ENCODE measurements at places on chromosomes 5 and 9.

- no peak for DNase-seq
Measured at GRCh38 chr5:112570708-112571444, 151.8 kb upstream of the EPB41L4A start.

GRCh38 chr5:11319836-11320580, 559.0 kb upstream of the DAP start:
- DNase-seq = no peak

GRCh38 chr9:116153765-116154333, at the start of gene PAPPA:
PAPPA (plus strand) TSS chr9:116153791; CDS start chr9:116154173, 382 bp downstream.
- no peak for DNase-seq

DNA sequence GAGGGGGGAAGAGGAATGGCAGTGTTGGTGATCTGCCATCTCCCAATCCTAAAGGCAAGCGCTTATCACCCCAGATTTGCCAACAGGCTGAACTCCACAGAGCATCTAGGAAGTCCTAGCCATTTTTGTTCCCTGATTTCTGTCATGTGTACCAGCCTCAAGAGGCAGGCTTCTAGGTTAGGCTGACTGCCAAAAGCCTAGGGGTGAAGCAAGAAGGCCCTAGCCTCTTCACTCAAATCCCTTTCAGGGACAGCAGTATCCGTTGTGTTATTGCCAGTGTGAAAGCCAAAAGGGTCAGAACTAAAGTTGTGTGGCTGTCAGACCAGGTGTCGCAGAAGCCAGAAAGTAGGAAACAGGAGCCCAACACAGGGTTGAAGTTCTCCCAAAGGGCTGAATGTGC, 14.7 kb downstream of the IGIP start:
- DNase-seq = no peak

DNA sequence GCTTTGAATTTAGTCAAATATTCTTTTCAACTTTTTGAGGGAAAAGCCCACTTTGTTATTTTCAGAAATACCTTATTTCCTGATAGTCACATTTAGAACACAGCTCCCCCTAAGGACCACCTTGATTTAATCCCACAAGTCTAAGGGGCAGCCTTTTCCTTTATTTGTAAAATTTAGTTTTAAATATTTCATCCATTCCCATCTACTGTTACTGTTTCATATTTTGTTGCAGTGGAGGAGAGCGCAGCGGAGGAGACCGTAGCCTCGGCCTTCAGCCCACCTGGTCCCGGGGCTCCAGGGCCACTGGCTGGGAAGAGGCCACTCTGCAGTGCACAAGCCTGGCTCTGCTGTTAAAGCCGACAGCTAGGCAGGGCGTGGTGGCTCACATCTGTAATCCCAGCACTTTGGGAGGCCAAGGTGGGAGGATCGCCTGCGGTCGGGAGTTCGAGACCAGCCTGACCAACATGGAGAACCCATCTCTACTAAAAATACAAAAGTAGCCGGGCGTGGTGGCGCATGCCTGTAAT, 19.6 kb downstream of the LPCAT1 start:
- no peak for DNase-seq

DNA sequence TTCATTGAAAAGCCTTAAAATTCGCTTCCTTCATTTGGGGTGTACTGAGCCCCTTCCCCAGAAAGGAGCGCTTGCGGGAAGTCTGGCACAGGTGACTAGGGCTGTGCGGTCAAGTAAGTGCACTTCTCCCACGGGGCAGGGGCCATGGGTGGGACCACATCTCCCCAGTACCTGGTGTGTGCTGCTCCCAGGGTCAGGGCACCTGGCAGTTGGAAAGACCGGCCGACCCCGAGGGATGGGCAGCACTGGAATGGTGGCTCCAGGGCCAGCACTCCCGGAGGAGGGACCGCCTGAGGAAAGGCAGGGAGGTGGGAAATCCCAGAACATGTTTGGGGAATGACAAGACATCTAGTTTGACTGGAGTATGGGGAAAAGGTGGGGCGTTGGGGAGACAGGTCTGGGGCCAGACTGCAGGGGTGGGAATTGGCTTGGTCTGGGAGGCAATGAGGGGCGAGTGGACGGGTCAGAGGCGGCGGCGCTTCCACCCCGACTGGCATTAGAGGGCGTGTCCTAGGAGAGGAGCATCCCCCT, 727 bp upstream of the GLIPR2 start:
- no peak for DNase-seq

DNA sequence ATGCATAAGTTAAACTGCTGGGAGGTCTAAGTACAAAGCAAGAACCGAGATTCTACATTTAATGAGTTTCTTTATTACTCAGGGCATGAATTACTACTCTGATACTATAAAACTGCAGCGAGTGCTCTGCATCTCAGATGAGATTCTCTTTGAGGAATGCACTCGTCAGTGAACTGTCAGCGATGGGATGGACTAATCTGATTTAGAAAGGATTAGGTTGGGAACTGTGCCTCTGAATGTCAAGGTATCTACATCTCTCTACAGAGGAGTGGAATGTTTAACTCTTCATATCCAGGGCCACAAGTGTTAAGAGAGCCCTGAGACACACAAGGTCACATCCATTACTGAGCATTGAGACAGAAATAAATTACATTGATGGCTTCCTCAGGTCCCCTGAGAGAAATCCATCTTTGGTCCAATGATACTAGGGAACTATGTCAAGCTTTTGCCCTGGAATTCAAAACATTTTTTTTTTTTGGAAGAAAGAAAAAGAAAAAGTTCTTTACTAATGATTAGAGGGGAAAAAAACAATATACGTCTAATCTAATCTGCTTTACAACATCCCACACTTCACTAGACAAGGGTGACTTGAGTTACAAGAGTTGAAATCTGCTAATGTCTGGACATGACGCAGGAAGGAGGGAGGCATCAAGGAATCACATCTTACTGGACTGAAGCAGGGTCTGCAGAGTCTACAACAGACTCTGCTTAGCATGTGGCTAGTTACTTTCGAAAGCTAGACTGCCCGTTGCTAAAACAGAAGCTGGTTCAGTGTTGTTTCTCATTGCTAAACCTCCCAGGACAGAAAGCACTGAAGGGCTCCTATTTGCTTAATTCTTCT, 270.0 kb upstream of the TLE4 start:
- peak; percentile 39 for DNase-seq

- DNase-seq = no peak
Measured at GRCh38 chr9:129442803-129443511, 177.9 kb downstream of the C9orf50 start.

GRCh38 chr9:18474783-18475182, 830 bp downstream of the ADAMTSL1 start:
- DNase-seq = no peak

- DNase-seq = no peak
Measured at GRCh38 chr5:16685069-16685468, 68.3 kb upstream of the RETREG1 start.

- no peak for DNase-seq
Measured at GRCh38 chr9:91783876-91784672, 166.0 kb downstream of the ROR2 start.

DNA sequence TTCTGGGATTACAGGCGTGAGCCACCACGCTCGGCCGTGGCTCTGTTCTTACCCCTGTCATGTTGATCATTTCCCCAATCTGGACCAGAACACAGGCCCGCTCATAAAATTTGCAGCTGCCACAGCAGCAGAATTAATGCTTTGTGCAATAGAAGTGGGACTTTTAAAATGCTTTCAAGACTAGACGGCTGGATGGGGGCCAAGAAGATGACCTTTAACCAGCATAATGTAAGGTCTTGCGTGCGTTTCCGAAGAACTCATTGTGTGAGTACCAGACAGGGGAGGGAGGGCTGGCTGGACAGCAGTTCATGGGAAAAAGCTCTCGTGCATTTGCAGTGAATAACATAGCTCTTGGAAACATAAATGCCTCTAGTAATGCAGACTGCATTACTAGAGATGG, 3.5 kb upstream of the WDR38 start:
- DNase-seq = peak; percentile 30

DNA sequence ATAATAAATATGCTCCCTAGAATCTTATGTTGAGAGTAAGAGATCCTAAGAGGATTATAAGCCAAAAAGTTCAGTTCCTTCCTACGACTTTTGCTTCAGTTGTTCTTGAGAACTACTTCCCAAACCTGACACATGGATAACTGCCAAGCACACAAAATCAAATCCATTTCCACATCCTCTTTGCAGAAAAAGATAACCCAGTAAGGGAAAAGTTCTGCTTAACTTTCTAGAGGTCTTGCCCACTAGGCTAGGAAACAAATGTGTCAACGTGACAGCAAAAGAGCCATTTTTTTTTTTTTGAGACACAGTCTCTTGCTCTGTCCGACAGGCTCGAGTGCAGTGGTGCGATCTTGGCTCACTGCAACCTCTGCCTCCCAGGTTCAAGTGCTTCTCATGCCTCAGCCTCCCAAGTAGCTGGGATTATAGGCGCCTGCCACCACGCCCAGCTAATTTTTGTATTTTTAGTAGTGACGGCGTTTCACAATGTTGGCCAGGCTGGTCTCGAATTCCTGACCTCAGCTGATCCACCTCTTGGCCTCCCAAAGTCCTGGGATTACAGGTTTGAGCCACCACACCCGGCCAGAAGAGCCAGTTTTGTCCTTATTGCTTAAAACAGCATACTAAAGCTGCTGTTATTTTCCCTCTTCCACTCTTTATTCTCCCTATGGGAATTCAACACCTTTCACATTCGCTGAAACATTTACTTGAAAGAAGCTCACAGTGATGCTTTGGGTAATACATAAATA, 24.2 kb downstream of the CSNK1A1 start:
- DNase-seq = no peak

DNA sequence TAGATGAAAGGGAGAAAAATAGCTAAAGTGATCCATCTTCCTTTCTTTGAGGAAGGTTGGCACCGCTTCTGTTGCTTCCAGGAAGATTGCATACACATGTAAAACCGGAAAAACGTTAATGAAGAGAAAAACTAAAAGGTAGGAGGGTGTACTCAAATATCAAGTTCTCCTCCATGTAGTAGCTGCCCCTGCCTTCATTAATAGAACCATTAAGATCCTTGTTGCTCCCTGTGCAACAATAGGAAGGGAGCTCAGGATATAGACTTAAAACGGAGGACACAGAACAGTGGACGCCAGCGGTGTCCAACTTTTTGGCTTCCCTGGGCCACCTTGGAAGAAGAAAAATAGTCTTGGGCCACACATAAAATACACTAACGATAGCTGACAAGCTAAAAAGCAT, 118.9 kb downstream of the TMEM174 start:
- DNase-seq = no peak

GRCh38 chr5:116861097-116861496, 286.5 kb upstream of the SEMA6A start:
- DNase-seq = no peak

- DNase-seq = no peak
Measured at GRCh38 chr9:119533504-119533903, 164.3 kb upstream of the BRINP1 start.

GRCh38 chr5:37557734-37558293, 178.7 kb downstream of the WDR70 start:
- no peak for DNase-seq

- DNase-seq = no peak
Measured at GRCh38 chr9:37719526-37719925, 34.1 kb upstream of the TRMT10B start.

DNA sequence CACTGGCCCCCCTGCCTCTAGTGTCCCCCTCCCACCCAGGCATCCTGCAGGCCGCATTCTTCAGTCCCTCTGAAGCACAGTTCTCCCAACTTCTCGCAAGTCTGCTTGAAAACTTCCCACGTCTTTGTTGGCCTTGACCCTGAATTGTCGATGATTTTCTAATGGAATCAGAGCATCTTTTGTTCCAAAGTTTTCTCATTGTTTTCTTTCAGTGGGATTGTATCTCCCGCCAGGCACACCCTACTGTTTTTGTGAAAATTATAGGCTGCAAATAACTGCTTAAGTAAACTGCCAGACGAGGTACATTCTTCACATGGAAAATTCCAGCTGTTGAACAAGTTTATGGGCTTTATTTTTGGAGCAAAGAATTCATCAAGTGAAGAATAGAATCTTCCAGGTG, 122.6 kb upstream of the SLC25A48 start:
- no peak for DNase-seq

DNA sequence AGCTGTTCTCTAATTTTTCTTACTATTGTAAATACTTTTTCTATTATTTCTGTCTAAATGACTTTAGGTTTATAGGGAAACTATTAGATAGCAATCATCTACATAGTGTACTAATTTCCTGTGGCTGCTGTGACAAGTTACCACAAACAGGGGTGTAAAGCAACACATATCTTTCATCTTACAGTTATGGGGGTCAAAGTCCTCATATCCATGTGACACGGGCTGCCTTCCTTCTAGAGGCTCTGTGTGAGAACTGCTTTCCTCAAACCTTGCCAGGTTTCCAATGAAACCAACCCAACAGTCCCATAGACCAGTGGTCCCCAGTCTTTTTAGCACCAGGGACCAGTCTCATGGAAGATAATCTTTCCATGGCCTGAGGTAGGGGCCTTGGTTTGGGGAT, 189.1 kb downstream of the ROR2 start:
- no peak for DNase-seq

DNA sequence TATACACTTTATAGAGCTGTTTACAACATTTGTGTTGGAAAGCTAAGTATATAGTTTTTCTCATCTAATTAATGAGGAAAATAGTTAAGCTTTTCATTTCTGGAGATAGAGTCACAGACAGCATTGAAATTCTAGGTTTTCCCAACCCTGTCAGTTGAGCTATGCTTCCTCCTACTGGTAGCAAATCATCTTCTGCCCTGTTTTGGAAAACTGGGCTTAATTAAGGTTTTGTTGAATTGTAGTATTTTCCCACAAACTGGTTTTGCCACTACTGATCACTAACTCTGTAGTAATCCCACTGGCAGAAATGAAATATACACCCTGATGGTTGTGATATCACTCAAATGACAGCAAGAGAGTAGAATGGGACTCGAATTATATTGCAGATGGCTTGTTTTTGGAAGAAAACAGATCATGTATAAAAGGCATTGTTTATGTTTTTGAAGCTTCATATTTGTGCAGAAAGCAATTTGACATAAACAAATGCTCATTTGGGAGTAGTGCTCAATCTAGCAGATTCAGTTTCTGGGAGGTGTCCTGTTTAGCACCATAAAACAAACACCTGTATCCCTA, 46.6 kb downstream of the CD180 start:
- DNase-seq = no peak

DNA sequence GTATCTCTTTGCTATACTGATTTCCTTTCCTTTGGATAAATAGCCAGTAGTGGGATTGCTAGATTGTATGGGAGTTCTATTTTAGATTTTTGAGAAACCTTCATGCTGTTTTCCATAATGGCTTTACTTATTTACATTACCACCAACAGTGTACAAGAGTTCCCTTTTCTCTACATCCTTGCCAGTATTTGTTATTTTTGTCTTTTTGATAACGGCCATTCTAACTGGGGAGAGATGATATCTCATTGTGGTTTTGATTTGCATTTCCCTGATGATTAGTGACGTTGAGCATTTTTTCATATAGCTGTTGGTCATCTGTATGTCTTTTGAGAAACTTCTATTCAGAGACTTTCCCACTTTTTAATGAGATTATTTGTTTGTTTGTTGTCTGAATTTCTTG, 25.8 kb downstream of the NADK2 start:
- DNase-seq = no peak
